GM12865 (cell line): ENCODE measurements at places on chromosomes 13 and 19.

DNA sequence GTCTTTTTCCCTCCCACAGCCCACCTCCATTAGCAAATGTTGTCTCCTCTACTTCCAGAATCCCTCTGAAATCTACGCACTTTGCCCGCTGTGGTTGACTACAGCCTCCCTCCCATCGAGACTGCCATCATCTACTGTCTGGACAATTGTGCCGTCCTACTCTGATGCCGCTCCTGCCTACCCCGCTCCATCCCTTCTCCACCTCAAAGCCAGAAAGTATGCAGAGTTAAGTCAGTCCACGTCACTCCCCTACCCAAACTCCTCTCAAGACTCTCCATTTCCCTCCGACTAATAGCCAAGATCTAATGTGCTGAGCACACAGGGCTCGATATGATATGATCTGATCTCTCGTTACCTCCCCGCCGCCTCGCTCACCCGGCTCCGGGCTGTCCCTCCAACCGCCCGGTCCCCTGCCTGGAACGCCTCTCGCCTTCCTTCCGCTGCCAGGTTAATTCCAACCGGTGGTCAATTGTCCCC lies 556 bp downstream of the CACTIN start:
- DNase-seq, result no peak

DNA sequence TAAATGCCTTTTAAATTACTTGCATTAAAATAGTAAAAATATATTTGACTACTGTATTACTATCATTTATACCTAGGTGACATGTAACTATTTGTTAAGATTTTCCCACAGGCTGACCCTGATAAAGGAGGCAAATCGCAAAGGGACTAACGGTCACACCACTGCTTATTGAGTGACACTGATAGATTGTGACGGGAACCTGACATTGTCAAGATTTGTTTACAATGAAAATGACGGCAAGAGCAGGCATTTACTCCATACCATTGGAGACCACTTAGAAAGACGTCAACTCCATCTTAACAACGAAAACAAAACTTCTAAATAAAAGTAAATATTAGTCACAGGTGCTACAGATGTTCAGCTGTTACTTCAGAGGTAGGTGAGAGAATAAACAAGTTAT lies 289.0 kb downstream of the DACH1 start:
- no peak for DNase-seq

GRCh38 chr13:79227418-79227817 lies 178.6 kb downstream of the RBM26 start:
- peak; percentile 62 for DNase-seq

- no peak for DNase-seq
These were observed 627.8 kb upstream of the SLC10A2 start for GRCh38 chr13:103694033-103694432.

GRCh38 chr13:56923626-56924140 lies 217.0 kb upstream of the PRR20A start:
- no peak for DNase-seq

GRCh38 chr13:60869941-60870613 lies 473.1 kb downstream of the TDRD3 start:
- no peak for DNase-seq

DNA sequence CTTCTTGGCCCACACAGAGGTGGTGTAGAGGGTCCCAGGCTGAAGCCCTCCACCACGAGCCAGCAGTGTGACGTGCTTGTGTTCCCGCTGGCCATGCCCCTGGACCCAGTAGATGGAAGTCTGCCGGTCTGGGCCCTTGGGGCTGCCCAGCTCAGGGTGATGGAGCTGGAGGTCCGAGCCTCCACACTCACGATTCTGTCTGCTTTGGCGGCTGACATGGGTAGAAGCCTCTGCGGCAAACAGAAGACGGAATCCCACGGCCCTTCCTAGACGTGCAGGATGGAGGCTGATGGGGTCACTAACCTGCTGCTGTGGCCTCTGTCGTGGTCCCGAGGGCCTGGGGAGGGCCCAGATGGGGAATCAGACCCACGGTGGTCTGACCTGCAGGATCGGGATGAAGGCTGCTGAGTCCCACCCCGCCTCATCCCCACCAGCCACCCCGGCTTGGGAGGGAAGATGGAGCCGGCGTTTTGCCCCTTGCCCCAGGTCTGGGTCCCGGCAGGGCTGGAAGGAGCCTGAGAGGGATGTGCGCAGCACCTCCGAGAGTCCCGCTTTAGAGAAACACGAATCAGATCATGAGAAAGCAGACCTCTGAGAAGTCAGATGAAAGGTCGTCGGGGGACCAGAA lies 4.4 kb downstream of the TMEM86B start:
- no peak for DNase-seq

GRCh38 chr19:40588110-40588854 lies 11.6 kb downstream of the SHKBP1 start:
- DNase-seq, result no peak

- no peak for DNase-seq
These were observed 55.8 kb upstream of the NBEA start for GRCh38 chr13:34886121-34886875.

GRCh38 chr13:97300871-97301270 lies 78.7 kb downstream of the MBNL2 start:
- no peak for DNase-seq

- DNase-seq, result peak; percentile 80
These were observed 73.4 kb downstream of the RYR1 start for GRCh38 chr19:38506723-38507550.

DNA sequence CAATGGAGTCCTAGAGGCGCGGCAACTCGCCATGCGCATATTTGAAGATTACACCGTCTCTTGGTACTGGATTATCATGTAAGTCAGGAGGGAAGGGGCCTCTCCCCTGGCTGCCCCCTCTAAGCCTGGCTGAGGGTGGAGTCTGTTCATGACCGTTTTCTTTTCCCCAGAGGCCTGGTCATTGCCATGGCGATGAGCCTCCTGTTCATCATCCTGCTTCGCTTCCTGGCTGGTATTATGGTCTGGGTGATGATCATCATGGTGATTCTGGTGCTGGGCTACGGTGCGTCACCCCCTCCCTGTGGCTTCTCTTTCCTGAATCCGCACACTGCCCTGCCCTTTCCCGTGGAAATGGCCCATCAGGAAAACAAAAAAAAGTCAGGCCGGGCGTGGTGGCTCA lies 6.5 kb downstream of the SLC44A2 start:
- DNase-seq, result no peak

GRCh38 chr19:7701654-7702457 lies at the start of gene FCER2:
TSS of gene FCER2 (minus strand) at chr19:7702131. CDS start at chr19:7699760, 2,371 bp downstream.
- DNase-seq, result peak; percentile 97

DNA sequence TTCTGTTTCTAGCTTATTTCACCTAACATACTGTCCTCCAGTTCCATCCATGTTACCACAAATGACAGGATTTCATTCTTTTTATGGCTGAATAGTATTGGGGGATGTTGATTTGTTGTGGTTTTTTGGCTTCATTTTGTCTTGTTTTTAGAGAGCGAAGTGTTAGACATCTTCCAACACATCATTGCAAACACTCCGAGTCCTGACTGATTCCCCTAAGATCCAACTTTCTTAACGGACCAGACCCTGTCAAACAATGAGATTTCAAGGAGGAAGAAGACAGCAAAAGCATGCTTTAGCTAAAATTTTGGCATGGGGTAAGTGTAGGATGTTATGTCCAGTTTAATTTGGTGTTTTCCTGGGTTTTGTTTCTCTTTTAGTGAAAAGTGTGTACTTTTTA lies 3.8 kb upstream of the CASP14 start:
- no peak for DNase-seq

DNA sequence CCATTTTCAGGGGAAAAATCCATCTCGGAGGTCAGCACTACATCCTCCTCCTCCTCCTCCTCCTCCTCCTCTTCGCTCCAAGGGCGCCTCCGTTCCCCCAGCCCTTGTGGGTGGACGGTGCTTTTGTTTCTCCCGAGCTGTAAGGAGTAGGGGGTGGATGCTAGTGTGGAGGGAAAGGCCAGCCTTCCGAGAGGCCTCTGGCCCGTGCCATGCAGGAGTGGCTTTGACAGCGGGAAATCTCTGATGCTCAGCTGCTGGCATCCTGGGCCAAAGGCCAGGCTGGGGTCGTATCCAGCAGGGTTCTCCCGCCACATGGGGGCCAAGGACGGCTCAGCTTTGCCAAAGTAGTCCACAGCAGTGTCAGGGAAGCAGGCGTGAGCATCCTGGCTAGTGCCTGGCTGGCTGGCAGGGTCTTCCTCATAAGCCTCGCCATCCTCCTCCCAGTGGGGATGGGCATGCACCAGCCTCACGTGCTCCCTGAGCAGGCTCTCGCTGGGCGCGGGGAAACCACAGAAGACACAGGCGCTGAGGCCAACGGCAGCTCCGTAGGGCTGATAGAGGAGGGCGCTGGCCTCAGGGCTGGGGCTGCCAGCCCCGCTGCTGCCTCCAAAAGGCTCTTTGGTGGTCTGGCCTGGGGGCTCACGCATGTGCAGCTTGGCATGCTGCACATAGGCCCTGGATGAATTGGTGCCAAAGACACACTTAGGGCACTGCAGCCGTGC lies 10.5 kb downstream of the WIZ start:
- DNase-seq, result no peak

GRCh38 chr13:79869326-79869725 lies 388.4 kb downstream of the NDFIP2 start:
- no peak for DNase-seq

DNA sequence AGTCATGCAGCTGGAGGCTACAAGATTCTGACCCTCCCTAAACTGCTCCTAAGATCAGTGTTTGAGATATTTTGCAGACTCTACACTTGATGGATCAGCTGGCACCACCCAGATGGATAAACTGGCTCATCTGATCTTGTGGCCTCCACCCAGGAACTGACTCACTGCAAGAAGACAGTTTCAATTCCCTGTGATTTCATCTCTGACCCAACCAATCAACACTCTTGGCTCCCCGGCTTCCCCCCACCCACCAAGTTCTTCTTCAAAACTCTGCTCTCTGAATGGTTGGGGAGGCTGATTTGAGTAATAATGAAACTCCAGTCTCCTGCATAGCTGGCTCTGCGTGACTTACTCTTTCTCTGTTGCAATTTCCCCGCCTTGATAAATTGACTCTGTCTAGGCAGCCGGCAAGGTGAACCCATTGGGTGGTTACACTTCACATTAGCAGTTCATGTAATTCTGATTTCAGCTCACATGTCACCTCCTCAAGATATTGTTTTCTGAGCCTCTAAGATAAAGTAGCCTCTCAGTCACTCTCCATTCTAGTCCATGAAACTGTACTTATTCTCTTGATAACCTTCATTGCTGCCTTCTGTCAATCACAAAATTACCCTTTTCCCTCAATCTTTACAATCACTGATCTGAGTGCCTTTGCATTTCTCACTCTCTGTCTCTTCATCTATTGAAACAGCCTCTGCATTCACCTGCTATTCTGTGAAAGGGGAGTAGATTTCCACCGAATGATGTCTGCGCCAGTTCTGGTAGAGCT lies 9.9 kb upstream of the FPR3 start:
- peak; percentile 37 for DNase-seq

- DNase-seq, result no peak
These were observed 60.7 kb downstream of the KCNC3 start for GRCh38 chr19:50268501-50268900.

DNA sequence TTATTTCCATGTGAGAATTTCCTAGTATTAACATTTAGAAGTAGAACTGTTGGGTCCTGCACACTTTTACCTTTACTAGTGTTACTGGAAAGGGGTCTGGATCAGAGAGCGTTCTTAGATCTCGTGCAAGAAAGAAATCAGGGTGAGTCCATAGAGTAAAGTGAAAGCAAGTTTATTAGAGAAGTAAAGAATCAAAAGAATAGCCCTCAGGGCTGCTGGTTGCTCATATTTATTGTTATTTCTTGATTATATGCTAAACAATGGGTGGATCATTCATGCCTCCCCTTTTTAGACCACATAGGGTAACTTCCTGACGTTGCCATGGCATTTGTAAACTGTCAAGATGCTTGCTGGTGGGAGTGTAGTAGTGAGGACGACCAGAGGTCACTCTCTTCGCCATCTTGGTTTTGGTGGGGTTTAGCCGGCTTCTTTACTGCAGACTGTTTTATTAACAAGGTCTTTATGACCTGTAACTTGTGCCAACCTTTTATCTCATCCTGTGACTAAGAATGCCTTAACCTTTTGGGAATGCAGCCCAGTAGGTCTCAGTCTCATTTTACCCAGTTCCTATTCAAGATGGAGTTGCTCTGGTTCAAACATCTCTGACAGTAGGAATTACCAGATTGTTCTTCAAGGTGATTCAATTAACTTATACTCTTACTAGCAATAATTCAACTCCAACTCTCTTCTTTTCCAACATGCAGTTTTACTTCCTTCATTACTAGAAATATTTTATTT lies 27.4 kb downstream of the NDFIP2 start:
- no peak for DNase-seq

DNA sequence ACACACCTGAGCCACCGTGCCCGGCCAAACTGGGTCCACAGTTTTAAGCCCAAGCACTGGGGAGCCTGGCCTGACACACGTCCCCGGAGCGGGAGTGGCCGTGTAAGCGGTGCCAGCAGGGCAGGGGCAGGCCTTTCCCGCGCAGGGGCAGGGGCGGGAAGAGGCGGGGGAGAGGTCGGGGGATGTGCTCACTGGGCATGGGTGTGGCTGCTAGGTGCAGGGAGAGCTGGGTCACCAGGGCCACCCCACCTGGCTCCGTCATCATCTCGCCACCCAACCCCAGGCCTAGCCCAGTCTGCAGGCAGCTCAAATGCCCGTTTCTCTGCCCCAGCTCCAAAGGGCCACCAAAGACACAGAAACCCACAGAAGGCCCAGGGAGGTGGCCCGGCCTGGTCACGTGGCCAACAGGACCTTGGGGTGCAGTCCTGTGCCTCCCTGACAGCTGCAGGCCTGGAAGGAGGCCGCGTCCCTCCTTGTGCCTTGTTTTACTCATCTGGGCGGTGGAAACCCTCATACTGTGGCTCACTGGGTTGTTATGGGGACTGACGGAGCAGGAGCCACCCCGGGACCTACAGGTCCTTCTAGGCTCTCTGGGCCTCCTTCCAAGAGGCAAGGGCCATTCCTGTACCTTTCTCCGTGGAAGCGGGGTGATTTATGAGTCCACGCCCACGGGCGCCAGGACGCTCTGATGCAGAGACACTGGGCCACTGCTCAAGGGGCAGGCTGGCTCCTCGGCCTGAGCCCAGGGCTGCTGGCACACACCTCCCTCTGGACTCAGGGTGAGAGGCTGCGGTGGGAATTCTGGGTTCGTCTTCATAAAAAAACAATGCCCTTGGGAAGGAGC lies 27.7 kb downstream of the MAP2K2 start:
- DNase-seq, result no peak

DNA sequence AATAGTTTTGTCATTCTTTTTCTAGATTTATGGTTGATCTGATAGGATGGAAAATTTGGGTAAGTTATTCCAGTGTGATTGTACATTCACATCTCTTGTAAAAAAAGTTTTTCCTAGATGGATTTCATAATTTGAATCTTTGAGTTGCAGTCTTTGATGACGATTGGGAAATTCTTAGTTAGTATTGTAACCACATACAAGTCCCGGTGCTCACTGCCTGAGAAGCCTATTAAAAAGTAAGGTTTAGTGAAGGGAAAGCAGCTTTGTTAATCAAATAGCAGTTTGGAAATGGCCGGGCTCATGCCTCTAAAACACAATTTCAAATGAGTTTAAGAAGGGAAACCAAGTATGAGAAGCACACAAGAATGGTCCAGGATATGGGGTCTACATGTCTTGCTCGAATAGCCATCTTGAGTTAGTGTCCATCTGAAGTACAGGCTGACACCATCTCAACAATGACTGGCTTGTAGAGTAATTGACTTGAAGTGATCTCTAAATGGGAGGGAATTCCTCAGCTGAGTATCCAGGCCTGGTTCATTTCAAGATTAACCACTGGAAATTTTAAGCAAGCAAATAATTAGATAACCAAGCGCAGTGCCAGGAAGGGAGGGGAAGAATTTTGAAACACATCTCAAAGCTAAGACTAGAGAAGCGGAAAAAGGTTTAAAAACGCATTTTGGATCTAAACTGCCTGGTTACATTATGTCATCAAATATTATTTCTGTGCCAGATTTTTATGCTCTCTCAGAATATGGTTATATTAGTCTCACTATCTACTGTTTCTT lies 1145.6 kb upstream of the MIR17HG start:
- DNase-seq, result no peak

GRCh38 chr19:34851277-34851804 lies 75.4 kb upstream of the ZNF30 start:
- no peak for DNase-seq
